GOT3 (cell line): ENCODE measurements at places on chromosomes 1 and 21.

DNA sequence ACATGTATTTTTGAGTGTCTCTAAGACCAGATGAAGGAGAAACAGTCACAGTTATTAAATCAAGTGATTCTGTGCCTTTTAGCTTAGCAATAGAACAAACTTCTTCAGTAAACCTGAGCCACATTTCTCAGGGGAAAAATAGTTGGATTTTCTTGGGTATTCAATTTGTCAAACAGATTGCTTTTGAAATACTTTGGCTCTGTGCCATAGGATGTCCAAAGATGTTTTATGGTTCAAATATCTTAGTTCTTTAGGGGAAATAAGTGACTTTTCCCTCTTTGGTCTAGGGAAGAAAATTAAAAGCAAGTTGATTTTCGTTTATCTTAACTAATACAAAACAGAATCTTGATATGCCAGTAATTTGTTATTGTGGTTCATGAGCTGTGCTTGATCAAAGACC lies 125.9 kb downstream of the ATP5PO start:
- DNase-seq, result no peak

- DNase-seq, result no peak
These were observed 10.9 kb upstream of the GSTM3 start for GRCh38 chr1:109751531-109752260.

GRCh38 chr1:58551186-58552140 lies 4.9 kb upstream of the OMA1 start:
- DNase-seq, result no peak

GRCh38 chr1:170664828-170665612 lies 1.1 kb downstream of the PRRX1 start:
- DNase-seq, result no peak

- DNase-seq, result no peak
These were observed 42.5 kb downstream of the ETS2 start for GRCh38 chr21:38848187-38848609.
